ENCODE measurements at places on chromosomes 13 and 19.

DNA sequence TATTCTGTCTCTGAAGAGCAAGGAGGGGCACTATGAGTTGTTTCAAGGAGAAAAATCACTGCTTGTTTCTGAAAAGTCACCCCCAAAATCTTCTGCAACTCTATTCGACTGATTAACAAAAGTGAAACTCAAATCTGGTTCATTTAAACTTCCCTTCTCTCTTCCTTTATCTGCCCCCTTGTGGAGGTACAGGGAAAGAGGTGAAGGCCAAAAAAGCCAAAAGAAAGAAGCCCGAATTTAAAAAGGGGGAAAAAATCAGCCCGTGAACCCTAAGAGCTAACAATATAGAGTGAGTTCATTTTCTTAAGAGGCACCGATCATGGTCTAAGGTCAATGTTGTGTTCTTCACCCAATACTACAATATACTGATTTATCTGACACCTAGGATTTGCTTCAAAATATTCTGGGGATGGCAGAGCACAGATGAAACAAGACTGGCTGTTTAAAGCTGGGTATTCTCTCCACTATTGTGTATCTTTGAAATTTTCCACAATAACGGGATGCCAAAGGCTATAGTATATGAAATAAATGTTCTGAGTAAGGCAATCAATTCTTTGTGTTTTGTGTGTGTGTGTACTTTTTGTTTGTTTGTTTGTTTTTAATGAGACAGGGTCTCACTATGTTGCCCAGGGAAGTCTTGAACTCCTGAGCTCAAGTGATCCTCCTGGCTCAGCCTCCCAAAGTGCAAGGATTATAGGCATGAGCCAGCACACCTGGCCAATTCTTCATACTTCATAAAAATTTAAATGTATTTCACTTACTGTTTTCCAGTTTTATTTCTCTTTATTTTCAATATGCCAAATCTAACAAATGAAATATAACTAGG lies 55.0 kb upstream of the EEF1AKMT1 start:
- DNase-seq = no peak

- no peak for DNase-seq
Measured at GRCh38 chr13:59771272-59771671, 392.5 kb downstream of the DIAPH3 start.

DNA sequence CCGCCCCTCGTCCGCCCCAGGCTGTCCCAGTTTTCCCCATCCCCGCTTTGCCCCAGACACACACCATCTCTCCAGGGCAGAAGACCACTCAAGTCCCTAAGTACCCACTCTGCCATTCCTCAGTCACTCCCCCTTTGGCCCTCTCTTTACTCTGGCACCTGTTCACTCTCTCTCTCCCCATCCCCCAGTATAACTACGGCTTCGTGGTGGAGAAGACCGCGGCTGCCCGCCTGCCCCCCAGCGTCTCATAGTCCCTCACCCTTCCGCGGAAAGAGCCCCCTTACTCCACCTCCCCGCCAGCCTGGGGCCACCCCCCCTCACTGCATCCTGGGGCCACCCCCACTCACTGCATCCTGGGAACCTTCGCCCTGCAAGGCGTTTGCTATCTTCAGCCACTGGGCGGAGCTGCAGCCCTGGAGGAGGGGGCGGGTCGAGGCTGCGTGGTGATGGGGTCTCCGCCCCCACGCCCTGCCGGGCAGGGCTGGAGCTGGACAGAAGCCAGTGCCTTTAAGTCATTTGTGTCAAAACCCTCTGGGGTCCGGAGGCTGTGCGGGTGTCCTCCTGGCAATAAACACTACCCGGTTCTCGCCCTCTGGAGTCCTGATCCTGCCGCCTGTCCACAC lies 5.0 kb downstream of the MVB12A start:
- no peak for DNase-seq

- DNase-seq = no peak
Measured at GRCh38 chr13:97161582-97162231, 60.4 kb upstream of the MBNL2 start.

DNA sequence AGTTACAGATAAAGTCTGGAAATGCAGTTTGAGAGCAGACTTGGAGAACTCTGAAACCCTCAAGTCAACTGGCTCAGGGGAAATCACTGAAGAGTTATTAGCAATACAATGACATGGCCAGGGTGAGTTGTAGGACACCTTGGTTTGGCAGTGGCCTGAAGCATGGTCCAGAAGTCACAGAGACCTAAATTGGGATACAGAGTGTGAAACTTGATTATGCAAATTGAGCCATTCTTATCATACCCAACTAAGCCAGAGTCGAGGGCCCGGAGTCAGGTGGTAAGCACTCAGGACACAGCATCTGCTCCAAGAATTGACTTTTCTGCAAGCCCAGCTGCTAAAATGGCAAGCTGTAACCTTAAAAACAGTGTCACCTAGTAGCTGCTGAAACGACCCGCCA lies 224.5 kb downstream of the DCLK1 start:
- DNase-seq = no peak

DNA sequence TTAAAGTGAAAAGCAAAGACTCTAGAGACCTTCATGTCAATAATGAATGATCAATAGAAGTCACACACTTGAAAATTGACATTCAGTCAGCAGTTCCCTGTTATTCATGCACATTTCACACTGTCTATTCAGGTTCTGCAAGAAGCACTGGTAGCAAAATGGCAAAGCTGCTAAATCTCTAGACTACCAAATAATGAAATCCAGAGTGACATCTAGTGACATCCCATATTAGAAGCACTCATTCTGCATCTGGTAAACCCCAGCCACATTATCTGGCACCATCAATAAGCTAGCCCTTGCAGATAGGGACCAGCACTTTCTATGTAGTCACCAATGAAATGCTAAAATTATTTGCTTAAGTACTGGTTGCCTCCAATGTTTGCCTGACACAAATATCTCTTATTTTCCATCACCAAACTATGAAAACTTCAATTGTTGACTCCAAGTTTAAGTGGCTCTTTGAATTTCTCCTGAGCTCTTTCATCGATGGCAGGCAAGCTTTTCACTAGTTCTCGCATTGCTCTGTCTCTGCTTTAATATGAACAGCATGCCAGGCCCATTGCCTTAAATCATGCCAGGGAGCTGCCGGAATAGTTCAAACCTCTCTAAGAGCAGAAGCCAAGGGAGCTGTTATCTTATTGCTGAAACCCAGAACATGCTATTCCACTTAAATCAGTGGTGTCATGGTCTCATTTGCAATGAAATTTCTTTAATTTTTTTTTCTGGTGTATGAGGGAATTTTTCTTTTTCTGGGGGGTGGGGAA lies 409.9 kb downstream of the MZT1 start:
- no peak for DNase-seq
